ENCODE measurements at places on chromosomes 1 and 21.

DNA sequence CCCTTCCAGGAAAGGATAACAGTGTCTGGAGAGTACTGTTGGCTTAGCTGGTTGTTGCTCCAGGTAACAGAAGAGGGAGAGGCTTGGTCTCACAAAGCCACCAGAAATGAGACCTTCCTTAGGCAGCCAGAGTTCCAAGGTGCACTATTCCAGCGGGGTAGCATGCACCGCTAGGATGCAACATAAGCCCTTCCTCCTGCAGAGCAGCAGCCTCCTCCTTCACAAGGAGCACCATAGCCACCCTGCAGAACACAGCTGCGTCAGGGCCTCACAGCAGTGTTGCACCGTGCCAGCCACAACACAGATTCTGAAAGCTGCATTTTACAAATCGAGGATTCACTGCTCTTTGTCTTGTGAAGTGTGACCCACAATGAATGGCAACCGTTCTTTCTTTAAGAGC is 142.0 kb downstream of the CLIC6 start:
- no peak for DNase-seq

- no peak for DNase-seq
Observed at GRCh38 chr1:77557053-77557452, 125.4 kb downstream of the ZZZ3 start.

GRCh38 chr21:43644609-43645008 is 14.7 kb downstream of the HSF2BP start:
- DNase-seq = no peak

GRCh38 chr1:154743526-154744036 is 126.5 kb downstream of the KCNN3 start:
- no peak for DNase-seq

DNA sequence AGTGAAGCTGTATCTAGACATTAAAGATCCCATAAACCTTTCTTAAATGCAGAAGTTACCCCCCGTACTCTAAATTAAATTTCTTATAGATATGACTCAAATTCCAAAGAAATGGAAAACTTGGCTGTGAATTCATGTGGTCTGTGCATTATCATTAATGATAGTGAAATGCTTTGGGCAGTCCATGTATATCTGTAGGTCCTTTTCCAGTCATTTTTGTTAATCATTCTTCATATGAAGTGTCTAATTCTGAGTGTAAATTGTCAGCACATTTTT is 89.3 kb downstream of the RGL1 start:
- DNase-seq = no peak
